Type B pancreatic cell (in vitro differentiated cells): ENCODE measurements at places on chromosomes 16 and 17. TPM values are rescaled to one million over a fixed set of nuclear protein-coding genes. Genes with fewer than 3 reads are reported as not detected.

- DNase-seq = no peak
- H3K36me3 ChIP-seq = no peaks in the 10 kb centered on the region
- H3K27ac ChIP-seq = no peak overlapping the region
- H3K4me1 ChIP-seq = no peaks in the 10 kb centered on the region
These were observed 32.3 kb upstream of the TAOK1 start for GRCh38 chr17:29357821-29358232.

DNA sequence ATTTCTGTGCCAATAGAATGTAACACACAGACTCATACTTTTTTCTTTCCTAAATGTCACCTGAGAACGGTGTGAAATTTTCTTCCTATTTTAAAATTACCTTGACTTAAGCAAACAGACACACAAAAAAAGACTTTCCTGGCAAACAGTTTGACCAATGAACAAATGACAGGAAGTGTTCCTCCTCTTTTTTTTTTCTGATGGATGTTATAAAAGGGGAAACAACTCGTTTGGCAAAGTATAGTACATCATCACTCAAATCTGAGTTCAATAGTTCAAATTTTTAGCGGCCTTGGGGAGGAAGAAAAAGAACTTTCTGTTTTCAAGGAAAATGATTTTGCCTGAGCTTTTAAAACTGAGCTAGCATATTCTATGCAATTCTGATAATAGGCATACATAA, 19.8 kb downstream of the HS3ST3A1 start:
- no peak overlapping the region for H3K27ac ChIP-seq
- H3K4me1 ChIP-seq = peaks cover 24% of the 10 kb centered on the region
- peak overlapping the region; percentile 54 for H3K4me3 ChIP-seq
- H3K36me3 ChIP-seq = peaks cover 11% of the 10 kb centered on the region
- DNase-seq = no peak

DNA sequence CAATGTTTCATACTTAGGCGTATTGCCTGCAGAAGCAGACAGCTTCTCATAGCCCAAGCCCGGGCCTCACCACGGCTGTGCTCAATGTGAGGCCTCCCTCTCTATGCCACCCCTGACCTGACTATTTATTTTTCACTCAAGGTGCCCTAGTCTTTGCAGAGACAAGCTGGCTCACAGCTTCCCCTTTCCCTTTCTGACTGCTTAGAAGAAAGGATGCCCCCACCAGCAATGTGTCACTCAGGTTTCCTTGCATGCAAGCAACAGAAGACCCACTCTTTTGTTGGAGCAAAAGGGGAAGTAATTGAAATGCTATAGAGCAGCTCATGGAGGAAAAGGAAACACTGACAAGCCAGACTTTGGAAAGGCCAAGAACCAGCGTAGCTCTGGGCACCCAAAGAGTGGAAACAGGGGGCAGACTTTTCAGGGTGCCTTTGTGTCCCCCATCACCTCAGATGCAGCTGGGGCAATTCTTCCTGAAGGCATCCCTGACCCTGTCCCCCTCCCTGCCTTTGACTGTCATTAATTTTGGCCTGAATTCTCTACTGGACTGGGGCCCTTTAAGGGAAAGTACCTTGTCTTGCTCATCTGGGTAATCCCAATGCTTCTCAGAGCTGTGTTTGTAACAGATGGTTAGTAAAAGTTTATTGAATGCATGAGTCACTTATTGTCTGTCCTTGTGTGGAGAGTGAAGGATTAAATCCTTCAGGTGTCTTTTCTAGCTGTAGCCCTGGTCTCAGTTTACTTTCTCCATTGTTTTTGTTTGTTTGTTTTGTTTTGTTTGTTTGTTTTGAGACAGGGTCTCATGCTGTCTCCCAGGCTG, 17.8 kb downstream of the RGS9 start:
- no peak for DNase-seq
- no peaks in the 10 kb centered on the region for H3K36me3 ChIP-seq
- H3K4me1 ChIP-seq = peaks cover 9% of the 10 kb centered on the region
- H3K27me3 ChIP-seq = peaks cover 6% of the 10 kb centered on the region
- H3K27ac ChIP-seq = peak overlapping the region; percentile 52
- H3K4me3 ChIP-seq = no peak overlapping the region

GRCh38 chr17:64455993-64456885, 7.3 kb downstream of the MILR1 start:
- no peak for DNase-seq
- H3K4me3 ChIP-seq = no peak overlapping the region
- no peaks in the 10 kb centered on the region for H3K4me1 ChIP-seq
- H3K27me3 ChIP-seq = no peaks in the 10 kb centered on the region
- H3K36me3 ChIP-seq = no peaks in the 10 kb centered on the region
- no peak overlapping the region for H3K27ac ChIP-seq

- H3K27me3 ChIP-seq = peaks cover 6% of the 10 kb centered on the region
- peak overlapping the region; percentile 88 for H3K4me3 ChIP-seq
- H3K27ac ChIP-seq = peak overlapping the region; percentile 80
- H3K4me1 ChIP-seq = peaks cover 14% of the 10 kb centered on the region
These were observed 516 bp downstream of the CPNE2 start for GRCh38 chr16:57092786-57093411.

GRCh38 chr17:49817993-49818392, 29.5 kb downstream of the KAT7 start:
- H3K36me3 ChIP-seq = peaks cover 22% of the 10 kb centered on the region
- no peaks in the 10 kb centered on the region for H3K27me3 ChIP-seq
- H3K4me3 ChIP-seq = no peak overlapping the region
- no peak for DNase-seq
- no peaks in the 10 kb centered on the region for H3K4me1 ChIP-seq
- H3K27ac ChIP-seq = no peak overlapping the region

DNA sequence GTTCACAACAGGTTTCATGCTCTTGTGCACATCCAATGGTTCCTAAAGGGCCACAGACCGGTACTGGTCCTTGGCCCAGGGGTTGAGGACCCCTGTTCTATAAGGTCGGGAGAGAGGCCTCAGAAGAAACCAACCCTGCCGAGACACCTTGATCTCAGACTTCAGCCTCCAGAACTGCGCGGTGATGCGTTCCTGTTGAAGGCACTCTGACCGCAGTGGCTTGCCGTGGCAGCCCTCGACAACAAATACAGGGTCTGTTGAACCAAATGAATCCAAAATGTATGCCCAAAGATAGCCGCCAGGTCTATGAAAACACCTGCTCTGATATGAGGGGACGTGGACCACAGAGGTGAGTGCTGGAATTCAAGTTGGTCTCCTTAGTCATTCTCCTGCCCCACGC, 389.8 kb downstream of the SEC14L1 start:
- H3K4me3 ChIP-seq = no peak overlapping the region
- H3K4me1 ChIP-seq = no peaks in the 10 kb centered on the region
- no peak overlapping the region for H3K27ac ChIP-seq
- H3K27me3 ChIP-seq = peaks cover 27% of the 10 kb centered on the region

PABPN1L gene
- 0.31 TPM in 1 of 2 replicates, not detected in the other for total RNA-seq

ABAT gene
- 21.1 and 32.1 TPM in 2 replicates for total RNA-seq

IL34 gene
- 0.40 TPM in 1 of 2 replicates, not detected in the other for total RNA-seq

ARHGAP23 gene
- 114 and 333 TPM in 2 replicates for total RNA-seq

TANC2 gene
- 41.8 and 50.6 TPM in 2 replicates for total RNA-seq

TMEM238L gene
- not detected in 2 replicates for total RNA-seq

PRSS36 gene
- total RNA-seq = 1.8 and 2.0 TPM in 2 replicates

OR1F1 gene
- 0.34 TPM in 1 of 2 replicates, not detected in the other for total RNA-seq
